Ovary (tissue), 10 donors: ENCODE measurements at places on chromosomes 5 and 9. TPM values are rescaled to one million over a fixed set of nuclear protein-coding genes. Genes with fewer than 3 reads are reported as not detected.

DNA sequence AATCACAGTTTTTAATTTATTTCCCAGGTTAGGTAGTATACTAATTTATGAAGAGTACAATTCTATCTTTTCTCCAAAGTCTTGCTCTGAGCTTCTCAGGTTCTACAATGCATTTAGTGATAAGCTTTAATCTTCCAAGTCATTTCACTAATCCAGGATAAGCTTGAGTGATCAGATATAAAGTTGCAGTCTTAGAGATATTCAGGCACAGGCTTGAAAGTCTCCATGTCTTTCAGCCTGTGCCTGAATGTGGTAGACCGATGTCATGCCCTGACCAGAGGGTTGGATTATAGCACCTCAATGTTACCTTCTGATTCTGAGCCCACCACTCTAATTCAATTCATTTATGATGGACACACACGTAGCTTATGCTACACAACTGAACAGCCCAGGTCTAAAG, 3.2 kb downstream of the CRHBP start:
- DNase-seq = no peak

Gene ENTREP1
- 36.9 TPM for total RNA-seq

DNA sequence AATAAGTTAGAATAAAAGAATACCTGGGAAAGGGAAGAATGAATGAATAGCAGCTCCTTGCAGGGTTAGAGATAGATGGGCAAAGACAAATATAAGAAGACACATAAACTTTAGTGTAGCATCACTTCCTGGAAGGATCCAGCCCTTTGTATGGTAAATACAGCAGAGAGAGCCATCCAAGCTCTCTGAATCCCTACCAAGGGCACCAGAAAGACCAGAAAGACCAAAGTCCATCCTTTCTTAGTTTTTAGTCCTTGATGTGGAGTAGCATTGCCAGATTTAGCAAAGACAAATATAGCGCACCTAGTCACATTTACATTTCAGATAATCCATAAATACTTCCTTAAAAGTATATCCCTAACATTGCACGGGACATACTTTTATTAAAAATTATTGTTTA, 56.1 kb upstream of the C9orf72 start:
- no peak for DNase-seq

Gene NMRK1
- 17.2 TPM for total RNA-seq

DNA sequence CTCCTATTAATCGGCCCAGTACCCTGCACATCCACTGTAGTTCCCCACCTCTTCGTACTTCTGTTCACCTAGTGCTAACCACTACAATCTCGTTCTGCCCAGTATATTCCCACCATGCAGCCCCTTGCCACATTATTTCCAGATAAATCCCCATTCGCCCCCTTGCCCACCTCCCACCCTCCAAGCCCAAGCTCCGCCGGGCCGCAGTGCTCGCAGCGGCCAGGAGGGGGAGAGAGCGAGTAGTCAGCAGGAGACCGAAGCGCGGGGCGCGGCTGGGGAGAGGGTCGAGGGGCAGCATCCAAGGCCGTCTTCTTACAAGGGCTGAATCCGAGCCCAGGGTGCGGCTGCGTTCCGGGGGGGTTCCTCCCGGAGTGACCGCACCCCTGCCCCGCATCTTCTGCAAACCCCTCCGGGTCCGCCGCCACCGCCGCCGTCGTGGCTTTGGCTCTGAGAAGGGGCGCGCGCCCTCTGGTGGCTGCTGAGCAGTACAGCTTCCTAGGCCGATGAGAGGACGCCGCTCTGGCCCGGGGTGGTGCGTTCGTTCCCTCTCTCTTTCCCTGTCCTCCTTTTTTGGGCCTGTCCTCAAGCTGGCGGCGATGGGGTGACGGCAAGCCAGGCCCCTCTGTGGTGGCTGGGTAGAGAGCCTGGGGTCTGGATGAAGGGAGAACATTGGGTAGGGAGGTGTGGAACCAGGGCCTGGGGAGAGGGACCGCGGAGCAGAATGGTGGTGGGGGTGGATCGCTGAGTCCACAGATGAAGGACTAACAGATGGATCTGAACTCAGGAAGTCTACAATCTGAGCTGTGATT, 30.0 kb upstream of the PSD2 start:
- DNase-seq = peak; percentile 75

DNA sequence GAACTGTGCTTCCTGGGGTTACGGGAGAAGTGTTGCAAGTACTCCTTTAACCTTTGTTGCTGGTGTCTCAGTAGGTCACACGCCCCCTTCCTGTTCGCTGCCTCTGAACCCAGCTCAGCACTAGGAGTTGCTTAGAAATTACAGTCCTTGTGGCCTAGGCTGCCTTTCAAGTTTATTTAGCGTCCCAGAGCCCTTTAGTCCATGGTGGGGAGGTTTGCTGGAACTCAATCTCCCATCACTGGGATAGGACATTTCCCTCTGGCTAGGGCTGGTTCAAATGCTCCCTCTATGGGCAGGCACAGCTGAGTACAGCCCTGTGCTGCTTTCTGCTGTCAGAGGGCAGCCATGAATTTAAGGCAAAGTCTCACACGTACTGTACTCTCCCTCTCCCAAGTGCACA, 4.7 kb downstream of the IFNA8 start:
- DNase-seq = no peak

- DNase-seq = no peak
Observed at GRCh38 chr5:30662373-30662772, 531.1 kb upstream of the CDH6 start.

Gene PCDHGA10
- total RNA-seq = 8.1 TPM

DNA sequence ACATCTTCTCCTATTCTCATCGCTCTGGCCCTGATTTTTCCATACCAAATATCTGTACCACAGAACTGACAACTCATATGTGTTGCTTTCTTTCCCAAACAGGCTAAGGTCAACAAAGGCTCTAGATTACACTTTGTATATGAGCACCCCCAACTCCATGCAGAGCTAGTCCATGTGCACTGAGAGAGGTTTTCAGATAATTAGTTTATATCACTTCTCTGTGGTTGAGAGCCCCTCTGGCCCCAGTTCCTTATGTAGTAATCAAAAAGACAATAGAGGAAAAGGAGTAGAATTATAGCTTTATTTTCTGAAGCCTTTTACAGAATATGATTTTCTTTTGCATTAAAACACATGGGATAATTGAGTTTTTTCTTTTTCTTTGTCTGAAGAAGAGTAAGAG, 120.0 kb downstream of the TRIO start:
- no peak for DNase-seq

Gene CCL27
- total RNA-seq = 0.66 TPM

Gene PCDHGA4
- 8.2 TPM for total RNA-seq
